ENCODE measurements at places on chromosomes 5 and 9. TPM values are rescaled to one million over a fixed set of nuclear protein-coding genes. Genes with fewer than 3 reads are reported as not detected.

CORO2A gene
- 2.2 TPM for total RNA-seq

DNA sequence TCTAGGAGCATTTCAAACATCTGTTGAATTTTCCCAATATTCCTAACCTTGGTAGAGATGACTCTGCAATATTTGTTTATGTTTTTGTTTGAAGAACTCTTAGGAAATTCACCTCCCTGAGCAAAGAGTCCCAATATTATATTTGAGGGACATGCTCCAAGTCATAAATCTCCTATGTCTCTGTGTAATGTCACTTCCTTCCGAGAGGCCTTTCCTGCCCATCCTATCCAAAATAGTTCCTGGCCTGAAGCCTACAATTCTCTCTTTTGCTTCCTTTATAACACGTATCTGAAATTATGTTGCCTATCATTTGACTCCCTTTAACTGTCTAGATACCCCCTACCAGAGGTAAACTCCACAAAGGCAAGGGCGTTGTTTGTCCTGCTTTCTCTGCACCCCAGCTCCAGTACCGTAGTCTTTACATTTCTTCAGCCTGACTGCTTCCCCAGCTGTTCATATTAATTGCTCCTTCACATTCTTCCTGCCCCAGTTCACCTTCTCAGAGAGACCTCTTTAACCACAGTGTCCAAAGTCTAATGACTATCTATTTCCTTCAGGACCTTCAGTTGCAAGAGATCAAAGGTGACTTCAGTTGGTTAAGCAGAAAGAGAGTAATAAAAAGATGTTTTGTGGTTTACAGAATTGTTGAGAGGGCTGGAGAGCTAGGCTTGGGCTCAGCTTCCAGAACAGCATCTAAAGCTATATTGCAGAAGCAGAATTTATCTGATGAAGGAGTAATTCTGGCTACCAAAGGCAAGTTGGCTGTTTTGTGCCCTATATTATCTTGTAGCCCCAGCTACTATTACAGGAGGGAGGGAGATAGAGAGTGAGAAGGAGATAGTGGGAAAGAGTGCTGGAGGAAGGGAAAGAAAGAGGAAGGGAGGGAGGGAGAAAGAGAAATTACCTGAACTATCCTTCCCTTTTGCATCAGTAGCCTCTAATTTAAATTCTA lies 109.3 kb upstream of the TMEM161B start:
- no peak for ATAC-seq

- no peak for ATAC-seq
Measured at GRCh38 chr5:137825165-137825564, 42.5 kb upstream of the MYOT start.

TCF7 gene
- total RNA-seq: 11.7 TPM
